ENCODE measurements at places on chromosomes 6 and 20. TPM values are rescaled to one million over a fixed set of nuclear protein-coding genes. Genes with fewer than 3 reads are reported as not detected.

The XKR7 gene
- not detected for total RNA-seq

The ADGB gene
- total RNA-seq: not detected

The VPS52 gene
- 29.3 TPM for total RNA-seq

The GPLD1 gene
- total RNA-seq: 0.15 TPM

The CDK5RAP1 gene
- total RNA-seq: 24.4 TPM

The BANF2 gene
- not detected for total RNA-seq

The EMILIN3 gene
- total RNA-seq: 0.30 TPM

The KCNK15 gene
- not detected for total RNA-seq

The BTN3A1 gene
- 11.3 TPM for total RNA-seq

The FRS3 gene
- total RNA-seq: 3.3 TPM

The DEFB132 gene
- not detected for total RNA-seq

The BMP6 gene
- total RNA-seq: 0.15 TPM

The CYP24A1 gene
- 0.17 TPM for total RNA-seq

The PSORS1C1 gene
- 0.15 TPM for total RNA-seq

The HNF4A gene
- total RNA-seq: not detected

The NRSN2 gene
- total RNA-seq: 104 TPM

The GJA1 gene
- total RNA-seq: 82.4 TPM

The KHDC1L gene
- not detected for total RNA-seq

The FHL5 gene
- total RNA-seq: not detected

The DLGAP4 gene
- total RNA-seq: 19.5 TPM

The LY6G6C gene
- total RNA-seq: not detected

The SLC17A1 gene
- total RNA-seq: not detected

The TOP1 gene
- total RNA-seq: 15.0 TPM

The PPP1R16B gene
- not detected for total RNA-seq

The F13A1 gene
- total RNA-seq: not detected

The PKHD1 gene
- total RNA-seq: not detected

The RNF8 gene
- total RNA-seq: 12.9 TPM

The ADGRF5 gene
- under 0.01 TPM for total RNA-seq

The PPIL1 gene
- 35.5 TPM for total RNA-seq

The RSPO4 gene
- total RNA-seq: not detected

The DDR1 gene
- 13.1 TPM for total RNA-seq

The ACTL10 gene
- 2.0 TPM for total RNA-seq

The SLC35D3 gene
- total RNA-seq: not detected

The EYS gene
- not detected for total RNA-seq

The AVP gene
- not detected for total RNA-seq

The PRR18 gene
- total RNA-seq: not detected

The TRIM10 gene
- not detected for total RNA-seq

Data from bronchus fibroblast of lung (primary cell).